Germinal center (tissue), 1 donor: ENCODE measurements at places on chromosomes 6 and 20.

- no peak for DNase-seq
Measured at GRCh38 chr6:122365775-122366403, 33.6 kb upstream of the HSF2 start.

DNA sequence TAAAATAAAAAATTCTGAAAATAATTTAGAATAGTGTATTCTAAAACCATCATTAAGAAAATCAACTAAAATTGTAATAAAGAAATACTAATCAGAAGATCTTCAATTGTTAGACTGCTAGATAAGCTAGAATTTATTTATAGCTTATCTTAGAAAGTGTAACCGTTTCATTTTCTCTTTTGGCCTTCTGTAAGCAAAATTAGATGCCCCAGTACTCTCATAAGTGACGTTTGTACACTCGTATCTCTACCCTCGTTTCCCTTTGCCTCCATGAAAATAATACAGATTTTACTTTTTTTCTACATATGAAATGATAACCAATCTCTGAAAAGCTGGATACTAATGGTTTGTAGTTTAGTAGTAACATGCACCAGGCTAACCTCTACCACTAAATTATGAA is 19.8 kb downstream of the DSE start:
- no peak for DNase-seq

DNA sequence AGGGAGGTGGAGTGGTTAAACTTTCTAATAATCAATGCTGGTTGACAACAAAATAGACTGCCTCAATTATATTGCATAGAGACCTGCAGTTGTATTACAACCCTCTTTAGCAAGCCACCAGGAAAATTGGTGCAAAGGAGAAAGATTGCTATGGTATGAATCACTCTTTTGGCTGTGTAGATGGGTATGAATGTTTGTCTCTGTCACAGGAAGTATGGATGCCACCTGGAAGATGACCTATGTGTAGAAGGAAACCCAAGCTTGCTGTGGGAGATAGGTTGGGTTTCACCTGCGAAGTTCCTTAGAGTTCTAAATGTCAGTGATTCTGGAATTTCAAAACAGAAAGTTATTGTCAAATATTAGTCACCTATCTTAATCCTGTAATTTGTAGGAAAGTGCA is 134.6 kb downstream of the SOBP start:
- DNase-seq, result no peak

- peak; percentile 51 for DNase-seq
Measured at GRCh38 chr6:26272171-26272637, 92.8 kb upstream of the BTN3A2 start.

- no peak for DNase-seq
Measured at GRCh38 chr20:7696311-7696710, 243.9 kb downstream of the HAO1 start.

DNA sequence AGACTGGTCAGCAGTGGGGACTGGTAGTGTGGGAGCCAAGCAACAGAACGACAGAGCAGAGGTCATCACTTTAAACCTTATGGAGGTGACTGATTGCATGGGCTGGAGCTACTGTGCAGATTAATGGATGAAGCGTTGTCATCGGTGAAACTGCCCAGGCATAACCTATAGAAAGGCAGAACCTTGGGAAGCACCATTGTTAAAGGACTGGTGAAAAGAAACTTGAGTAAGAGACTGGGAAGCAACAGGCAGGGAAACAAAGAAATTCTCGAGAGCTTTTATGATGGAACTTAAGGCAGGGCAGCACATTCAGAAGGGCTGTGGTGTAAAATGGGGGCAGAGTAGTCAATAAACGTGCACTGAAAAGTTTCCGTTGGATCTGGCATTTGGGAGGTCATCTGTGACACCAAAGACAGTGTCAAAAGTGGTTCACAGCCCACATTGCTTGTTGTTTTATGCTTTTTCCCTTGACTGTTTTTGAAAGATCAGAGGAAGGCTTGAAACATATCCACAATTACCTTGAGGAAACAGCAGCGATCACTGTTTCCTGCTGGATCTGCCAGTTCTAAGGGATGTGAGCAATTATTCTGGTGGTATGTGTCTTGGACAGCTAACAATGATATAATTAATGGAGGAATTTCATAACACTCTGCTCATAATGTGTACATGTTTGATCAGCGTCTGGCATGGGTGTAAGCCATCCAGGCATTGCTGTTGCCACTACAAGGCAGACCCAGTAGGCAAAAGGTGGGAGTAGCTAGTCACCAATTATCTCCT is 62.7 kb downstream of the LRRC1 start:
- DNase-seq, result no peak

GRCh38 chr20:40268321-40269075 is 420.5 kb downstream of the MAFB start:
- no peak for DNase-seq

DNA sequence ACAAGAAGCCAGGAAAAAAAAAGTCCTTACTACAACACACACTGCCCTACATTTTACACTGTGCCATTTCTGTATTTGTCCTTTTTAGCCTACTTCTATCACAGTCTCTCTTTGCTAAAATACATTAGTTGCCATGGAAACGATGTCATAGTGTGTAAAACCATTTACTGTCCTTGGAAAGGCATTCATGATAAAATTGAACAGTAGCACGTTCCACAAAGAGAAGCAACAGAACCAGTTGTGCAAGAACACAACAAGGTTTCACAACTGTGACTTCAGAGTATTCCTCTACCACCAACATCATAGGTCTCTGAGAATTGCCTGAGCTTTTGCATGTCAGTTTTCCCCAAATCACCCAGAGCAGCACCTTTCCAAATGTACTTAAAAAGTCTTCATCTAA is 20.5 kb downstream of the FYN start:
- DNase-seq, result no peak

DNA sequence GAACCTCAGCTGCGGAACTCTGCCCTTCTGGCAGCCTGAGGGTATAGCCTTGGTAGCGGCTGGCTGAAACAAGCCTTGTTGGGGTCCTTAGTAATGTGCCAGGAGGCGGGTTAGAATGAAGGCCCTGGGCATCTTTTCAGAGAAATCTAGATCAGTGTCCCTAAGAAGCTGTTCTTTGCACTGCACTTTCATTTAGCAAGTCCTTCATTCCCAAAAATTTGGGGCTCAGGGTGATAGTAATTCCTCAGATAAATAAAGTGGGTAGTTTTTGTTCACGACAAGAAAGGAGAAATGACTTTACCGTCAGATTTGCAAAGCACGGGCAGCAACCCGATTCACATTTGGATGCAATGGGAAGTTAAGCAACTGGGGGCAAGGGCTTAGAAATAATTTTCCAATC is 3.2 kb downstream of the INSM1 start:
- no peak for DNase-seq

GRCh38 chr6:10779076-10779475 is 31.5 kb downstream of the TMEM14B start:
- no peak for DNase-seq
